ENCODE measurements at places on chromosomes 5 and 9.

DNA sequence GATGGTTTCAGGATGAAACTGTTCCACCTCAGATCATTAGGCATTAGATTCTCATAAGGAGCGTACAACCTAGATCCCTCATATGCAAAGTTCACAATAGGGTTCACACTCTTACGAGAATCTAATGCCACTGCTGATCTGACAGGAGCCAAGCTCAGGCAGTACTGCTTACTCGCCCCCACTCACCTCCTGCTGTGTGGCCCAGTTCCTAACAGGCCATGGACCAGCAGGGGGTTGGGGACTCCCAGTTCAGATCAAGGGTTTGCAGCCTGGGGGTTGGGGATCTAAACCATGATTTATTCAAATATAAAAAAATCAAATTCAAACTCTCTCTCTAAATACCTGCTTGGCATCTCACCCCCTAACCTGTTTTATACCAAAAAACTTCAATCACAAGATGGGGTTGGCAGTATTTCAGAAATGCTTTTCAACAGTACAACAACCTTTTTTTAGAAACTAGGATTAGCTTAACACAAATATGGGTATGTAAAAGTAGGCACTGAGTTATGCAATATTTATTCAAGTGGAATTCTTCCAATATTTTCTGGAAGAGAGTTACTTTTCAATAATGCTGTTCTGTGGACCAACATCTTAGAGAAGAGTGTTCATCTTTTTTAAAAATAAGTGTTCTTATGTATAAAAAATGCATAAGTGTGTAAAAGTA lies 30.1 kb upstream of the SLC12A2 start:
- DNase-seq, result no peak

DNA sequence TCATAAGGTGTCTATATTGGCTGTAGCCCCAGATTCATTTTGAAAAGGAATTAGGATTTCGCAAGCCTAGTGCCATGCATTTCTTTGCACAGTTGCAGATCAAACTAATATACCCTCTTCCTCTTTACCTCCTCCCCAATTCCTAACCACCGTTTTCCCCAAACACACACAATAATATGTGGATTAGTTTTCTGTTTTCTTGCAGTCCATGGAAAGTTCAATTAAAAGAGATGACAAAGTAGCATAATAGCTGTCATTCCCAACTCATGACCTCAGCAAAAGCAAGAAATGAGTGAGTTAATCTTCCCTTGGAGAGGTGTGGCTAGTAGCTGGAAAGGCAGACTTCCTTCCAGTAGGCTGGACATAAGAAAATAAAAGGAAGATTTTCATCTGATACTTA lies 349.1 kb downstream of the TMEM232 start:
- DNase-seq, result no peak

DNA sequence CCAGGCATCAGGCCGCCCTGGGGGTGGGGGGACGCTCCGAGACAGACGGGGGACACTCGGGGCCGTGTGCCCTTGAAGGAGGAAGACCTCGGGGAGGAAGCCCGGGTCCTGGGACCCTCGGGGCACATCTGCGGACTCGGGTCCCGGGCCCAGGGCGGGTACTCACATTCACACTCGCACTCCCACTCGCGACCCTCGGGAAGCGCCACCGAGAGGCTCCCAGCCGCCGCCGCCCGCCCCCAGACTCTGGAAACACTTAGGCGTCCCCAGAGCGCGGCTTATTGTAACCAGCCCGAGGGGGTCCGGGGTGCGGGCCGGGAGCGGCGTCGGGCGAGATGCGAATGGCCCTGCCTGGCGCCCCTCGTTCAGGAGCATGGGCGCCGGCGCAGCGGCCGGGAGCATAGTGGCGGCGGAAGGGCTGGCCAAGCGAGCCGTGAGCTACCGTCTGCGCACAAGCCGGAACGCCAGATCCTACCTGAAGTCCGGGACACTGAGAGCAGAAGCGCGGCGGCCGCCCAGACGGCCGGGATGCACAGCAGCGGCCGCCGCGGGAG lies 559 bp downstream of the ROR2 start:
- no peak for DNase-seq

DNA sequence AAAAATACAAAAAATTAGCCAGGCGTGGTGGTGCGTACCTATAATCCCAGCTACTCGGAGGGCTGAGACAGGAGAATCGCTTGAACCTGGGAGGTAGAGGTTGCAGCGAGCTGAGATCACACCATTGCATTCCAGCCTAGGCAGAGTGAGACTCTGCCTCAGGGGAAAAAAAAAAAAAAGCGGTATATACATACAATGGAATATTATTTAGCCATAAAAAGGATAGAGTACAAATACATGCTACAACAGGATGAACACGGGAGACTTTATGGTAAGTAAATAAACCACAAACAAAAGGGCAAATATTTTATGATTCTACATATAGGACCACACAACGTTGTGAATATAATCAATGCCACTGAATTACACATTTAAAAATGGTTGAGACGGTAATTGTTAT lies 5.2 kb downstream of the UBTD2 start:
- DNase-seq, result no peak

DNA sequence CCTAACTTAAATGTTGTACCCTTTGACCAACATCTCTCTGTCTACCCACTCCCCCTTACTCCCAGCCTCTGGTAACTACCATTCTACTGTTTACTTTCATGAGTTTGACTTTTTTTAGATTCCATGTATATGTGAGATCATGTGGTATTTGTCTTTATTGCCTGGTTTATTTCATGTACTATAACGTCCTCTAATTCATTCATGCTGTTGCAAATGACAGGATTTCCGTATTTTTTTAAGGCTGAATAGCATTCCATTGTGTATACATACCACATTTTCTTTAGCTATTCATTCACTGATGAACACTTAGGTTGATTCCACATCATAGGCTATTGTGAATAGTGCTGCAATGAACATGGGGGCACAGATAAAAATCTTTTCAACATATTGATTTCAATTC lies 11.8 kb upstream of the NDUFB6 start:
- DNase-seq, result no peak

DNA sequence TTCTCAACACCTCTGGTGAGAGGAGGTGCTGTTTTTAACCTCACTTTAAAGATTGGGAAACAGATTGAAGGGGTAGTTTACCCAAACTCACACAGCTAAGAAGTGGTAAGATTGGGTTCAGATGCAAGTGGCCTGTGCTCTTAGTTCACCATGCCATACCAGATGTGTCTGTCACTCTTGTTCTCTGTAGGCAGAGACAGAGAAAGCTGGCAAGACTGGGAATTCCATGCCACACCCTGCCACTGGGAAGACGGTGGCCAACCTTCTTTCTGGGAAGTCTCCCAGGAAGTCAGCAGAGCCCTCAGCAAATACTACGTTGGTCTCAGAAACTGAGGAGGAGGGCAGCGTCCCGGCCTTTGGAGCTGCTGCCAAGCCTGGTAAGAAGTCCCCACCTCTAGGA lies 11.0 kb downstream of the TCOF1 start:
- DNase-seq, result no peak

DNA sequence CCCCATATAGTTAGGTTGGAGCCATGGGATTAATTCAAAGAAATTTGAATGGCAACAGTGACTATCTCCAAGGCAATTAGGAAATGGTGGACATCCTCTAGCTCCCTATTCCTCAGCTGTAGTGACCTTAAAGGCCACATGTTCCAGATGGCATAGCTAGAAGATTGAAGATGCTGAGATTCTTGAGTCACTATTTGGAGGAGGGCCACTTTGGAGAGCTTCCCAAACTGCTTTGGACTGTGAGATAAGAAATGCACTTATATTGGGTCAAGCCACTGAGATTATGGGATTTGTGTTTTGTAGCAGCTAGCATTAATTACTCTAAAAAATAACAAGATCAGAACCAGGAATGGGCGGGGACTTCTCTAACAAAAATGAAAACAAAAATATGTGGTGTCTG lies 636.2 kb upstream of the CCNG1 start:
- DNase-seq, result no peak

DNA sequence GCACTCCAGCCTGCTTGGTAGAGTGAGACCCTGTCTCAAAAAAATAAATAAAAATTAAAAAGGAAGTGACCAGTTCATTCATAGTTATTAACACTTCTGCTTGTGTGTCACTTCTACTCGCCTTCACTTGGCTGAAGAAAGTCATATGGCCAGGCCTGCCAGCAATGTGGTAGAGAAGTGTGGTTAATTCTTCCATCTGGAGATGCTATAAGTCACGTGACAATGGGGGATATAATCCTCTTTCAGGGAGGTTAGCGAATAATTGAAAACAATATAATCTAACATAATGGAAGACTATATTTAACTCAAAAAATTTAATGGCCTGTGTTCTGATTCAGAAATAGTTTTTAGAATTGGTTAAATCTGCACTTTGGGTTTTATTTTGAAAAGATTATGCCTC lies 305.6 kb downstream of the DOCK8 start:
- no peak for DNase-seq

DNA sequence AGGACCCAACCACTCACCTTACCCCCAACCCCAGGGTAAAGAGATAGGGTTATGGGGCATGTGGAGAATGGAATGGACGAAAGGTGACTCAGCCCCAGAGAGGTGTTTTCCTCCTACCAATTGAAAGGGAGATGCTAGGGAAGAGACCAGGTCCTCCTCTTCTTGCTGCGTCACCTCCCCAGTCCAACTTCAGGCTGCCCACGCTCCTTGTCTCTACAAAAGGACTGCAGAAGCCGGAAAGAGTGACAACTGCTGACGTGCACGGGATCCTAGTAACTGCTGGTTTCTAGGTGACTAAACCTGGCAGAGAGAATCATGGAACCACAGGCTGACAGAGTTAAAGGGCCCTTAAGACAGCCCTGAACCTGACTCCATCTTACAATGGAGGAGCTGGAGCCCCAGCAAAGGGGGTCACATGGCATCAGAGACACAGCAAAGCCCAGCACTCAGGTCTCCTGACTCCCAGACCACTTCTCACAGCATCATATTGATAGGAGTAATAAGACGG lies 2.2 kb downstream of the GPX3 start:
- DNase-seq, result no peak

DNA sequence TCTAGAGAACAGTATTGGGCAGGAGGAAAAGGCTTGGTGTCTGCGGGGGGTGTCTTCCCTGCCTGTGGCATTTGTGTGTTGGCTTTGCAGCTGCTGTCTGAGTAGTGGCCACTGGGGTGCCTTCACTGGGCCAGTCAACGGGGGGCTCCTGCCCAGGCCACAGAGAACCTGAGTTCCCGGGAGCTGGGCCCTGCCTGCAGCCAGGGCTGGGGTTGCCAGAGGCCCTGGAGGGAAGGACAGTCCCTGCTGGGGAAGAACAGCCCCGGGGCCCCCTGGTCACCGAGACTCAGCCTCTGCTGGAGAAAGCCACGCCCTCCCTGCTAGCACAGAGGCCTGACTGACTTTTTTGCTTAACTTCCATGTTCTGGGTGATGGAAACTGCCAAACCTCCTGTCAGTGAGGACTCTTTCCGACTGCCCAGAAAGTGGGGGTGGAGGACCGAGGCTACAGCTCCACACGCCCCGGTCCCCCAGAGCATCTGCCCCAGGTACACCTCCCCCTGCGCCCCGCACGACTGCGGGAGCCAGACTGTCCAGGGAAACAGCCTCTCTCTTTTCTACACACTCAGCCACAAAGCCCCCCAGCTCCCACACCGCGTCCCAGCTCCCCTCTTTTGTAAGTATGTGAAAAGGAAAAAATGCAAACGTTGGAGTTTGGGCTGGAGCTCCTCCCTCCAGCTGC lies 133.4 kb downstream of the DAB2IP start:
- DNase-seq, result no peak

GRCh38 chr9:133119103-133119845 lies 1.8 kb downstream of the RALGDS start:
- no peak for DNase-seq

DNA sequence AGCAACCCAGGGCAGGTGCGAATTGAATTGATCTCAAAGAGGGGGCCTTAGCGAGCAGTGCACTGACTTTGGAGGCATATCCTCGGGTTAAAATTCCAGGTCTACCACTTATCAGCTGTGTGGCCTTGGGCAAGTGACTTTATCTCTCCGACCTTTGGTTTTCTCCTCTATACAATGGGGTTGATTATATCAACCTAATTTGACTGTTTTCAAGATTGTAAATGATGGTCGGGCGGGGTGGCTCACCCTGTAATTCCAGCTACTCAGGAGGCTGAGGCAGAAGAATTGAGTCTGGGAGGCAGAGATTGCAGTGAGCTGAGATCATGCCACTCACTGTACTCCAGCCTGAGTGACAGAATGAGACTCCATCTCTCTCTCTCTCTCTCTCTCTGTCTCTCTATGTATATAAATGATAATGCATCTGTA lies 18.7 kb downstream of the SPRY4 start:
- DNase-seq, result no peak

DNA sequence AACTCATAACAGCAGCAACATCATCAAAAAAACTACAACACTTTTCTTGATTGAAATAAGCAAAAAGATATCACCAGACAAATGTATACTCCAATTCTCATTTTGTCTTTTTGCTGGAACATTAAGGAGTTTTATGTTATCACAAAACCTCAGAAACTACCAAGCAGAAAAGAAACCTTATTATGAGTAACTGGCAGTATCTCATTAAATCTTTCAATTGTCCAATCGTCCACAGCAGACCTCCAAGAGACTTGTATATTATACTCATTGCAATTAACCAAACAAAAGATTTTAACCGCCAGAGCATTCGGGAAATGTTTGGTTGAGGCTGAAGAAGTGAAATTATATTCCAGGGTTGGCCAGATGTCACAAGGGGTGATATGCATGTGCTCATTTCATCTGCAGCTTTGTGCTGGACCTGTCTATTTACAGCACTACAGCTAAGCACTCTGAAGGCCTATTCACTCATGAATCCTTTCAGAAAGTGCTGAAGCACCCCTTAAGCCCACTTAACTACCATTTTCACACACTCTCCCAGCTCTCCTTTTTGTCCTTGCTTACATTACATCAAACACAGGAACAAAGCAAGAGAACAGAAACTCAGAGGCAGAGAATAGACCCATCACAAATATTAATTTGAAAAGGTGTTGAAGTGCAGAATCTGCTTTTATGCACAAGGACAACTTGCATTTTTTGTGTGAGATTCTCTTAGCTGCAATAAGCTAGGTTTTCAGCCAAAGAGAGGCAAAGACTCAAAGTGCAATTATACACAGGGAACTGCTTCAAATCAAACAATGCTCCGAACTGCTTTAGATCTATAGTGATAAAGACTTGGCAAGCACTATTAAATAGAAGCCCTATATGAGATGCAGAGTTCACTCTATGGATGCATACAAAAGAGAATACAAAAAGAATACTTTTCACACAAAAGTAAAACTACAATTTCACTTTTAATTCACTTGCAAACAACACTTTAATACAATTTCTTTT lies 150.4 kb upstream of the POU5F2 start:
- no peak for DNase-seq

GRCh38 chr9:122191584-122191983 lies 31.9 kb downstream of the MORN5 start:
- no peak for DNase-seq

DNA sequence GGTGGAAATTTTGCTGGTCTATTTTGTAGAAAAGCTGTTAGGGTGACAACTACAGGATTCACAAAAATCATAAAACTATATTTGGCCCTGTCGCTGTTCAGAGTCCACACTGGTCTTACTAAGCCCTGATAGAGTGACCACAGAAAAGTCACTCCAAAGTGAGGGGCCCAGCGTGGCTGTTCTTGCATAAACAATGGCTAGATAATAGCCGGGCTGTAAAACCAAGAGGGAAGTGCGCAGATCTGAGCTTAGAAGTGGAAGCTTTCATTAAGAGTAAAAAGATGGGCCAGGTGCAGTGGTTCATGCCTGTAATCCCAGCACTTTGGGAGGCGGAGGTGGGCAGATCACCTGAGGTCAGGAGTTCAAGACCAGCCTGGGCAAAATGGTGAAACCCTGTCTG lies 15.5 kb upstream of the CTSL start:
- no peak for DNase-seq
